ENCODE measurements at places on chromosomes 6 and 20. TPM values are rescaled to one million over a fixed set of nuclear protein-coding genes. Genes with fewer than 3 reads are reported as not detected.

GRCh38 chr6:108888052-108888451, 39.8 kb downstream of the ARMC2 start:
- H3K4me3 ChIP-seq: no peak overlapping the region
- DNase-seq: no peak
- H3K27me3 ChIP-seq: no peaks in the 10 kb centered on the region
- H3K36me3 ChIP-seq: no peaks in the 10 kb centered on the region
- no peaks in the 10 kb centered on the region for H3K4me1 ChIP-seq
- no peak overlapping the region for H3K27ac ChIP-seq

GRCh38 chr6:139230391-139230840, 61.4 kb downstream of the TXLNB start:
- no peaks in the 10 kb centered on the region for H3K27me3 ChIP-seq
- no peak overlapping the region for H3K27ac ChIP-seq
- no peaks in the 10 kb centered on the region for H3K36me3 ChIP-seq
- peak; percentile 56 for DNase-seq
- no peak overlapping the region for H3K4me3 ChIP-seq
- no peaks in the 10 kb centered on the region for H3K4me1 ChIP-seq

DNA sequence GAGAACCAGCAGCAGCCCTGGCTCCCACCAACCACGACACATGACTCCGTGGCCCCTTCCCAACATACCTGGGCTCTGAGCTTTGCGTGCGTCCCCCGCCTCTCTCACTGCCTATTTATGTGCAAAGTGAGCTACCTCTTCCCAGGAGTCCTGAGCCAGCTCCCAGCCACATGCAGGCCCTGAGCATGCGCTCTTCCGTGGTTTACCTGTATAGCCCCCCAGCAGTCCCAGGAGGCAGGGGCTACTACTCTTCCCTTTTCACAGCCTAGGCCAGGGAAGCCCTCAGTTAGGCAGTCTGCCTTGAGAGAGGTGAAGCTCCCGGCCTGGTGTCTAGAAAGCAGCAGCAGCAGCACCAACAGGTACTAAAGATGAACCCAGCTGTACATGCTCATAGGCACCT, 114.8 kb upstream of the CDYL start:
- H3K36me3 ChIP-seq: no peaks in the 10 kb centered on the region
- no peak overlapping the region for H3K27ac ChIP-seq
- no peak overlapping the region for H3K4me3 ChIP-seq
- DNase-seq: peak; percentile 22

DNA sequence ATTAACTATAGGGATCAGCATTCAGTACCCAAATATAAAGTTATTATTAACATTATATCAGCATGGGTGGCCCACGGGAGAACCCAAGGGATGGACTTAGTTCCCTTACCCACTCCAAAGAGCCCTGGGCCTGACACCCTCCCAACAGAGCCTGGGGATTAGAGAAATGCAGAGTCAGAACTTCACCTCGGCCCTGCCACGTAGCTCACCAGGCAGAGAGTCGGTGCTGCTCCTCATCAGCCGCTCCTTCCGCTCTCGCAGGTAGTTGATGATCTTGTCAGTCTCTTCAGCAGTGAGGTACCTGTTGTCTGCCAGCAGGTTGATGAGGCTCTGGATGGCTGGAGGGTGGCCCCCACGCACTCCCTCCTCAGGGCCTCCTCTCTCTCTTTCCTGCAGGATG, 26.6 kb downstream of the NCOA5 start:
- H3K27ac ChIP-seq: no peak overlapping the region
- H3K36me3 ChIP-seq: peaks cover 72% of the 10 kb centered on the region
- peaks cover 3% of the 10 kb centered on the region for H3K4me1 ChIP-seq
- no peak for DNase-seq

DNA sequence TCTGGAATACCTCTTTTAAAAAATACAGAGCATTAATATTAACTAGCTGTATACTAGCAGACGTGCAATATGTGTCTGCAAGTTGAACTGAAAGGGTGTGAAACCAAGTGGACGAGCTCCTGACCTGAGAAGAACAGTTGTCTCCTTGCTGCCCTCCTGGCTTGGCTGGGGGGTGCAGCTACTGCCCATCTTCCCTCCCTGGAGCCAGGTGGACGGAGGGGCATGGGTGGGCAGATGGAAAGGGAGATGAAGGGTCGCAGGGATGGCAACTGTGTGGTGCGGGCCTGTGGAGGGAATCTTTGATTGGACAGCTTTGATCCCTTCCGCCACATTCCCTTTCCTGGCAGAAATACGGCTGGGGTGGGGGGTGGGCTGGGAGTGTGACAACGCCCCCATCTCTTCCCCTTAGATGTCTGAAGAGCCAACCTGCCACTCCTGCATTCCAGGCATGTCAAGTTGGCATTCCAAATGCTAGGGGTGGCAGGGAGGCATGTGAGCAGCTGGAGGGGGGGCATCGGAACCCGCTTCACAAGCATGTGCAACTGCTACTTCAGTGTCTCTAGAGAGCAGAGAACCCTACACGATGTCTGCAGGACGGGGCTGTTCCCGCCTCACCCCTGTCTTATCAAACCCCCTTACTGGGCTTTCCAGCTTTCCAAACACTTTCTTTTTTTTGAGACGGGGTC, 37.3 kb downstream of the SRSF3 start:
- H3K27me3 ChIP-seq: no peaks in the 10 kb centered on the region
- no peak overlapping the region for H3K27ac ChIP-seq
- H3K4me1 ChIP-seq: peaks cover 16% of the 10 kb centered on the region
- no peak for DNase-seq

DNA sequence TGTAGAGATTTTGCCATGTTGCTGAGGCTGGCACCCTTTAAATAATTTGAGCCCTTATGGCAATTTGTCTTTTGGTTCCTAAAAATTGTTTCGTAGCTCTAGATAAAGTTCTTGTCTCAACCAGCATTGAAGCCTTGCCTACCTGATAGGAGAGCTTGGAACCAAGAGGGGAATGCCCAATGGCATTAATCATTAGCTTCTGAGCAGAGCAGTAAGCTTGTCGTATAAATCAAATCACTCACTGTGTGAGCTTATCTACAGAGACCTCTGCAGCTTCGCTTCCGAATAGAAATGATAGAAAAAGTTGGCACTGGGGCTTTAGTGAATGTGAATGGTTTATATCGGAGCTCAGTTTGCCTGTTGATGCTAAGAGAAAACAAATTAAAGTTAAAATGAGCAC, 10.7 kb downstream of the ANKRD6 start:
- peaks cover 3% of the 10 kb centered on the region for H3K27me3 ChIP-seq
- H3K27ac ChIP-seq: no peak overlapping the region
- no peaks in the 10 kb centered on the region for H3K4me1 ChIP-seq
- H3K36me3 ChIP-seq: no peaks in the 10 kb centered on the region
- no peak for DNase-seq
- H3K4me3 ChIP-seq: no peak overlapping the region

GRCh38 chr6:20839630-20840029, 305.4 kb downstream of the CDKAL1 start:
- peak; percentile 46 for DNase-seq
- peaks cover 9% of the 10 kb centered on the region for H3K4me1 ChIP-seq
- no peak overlapping the region for H3K4me3 ChIP-seq
- no peaks in the 10 kb centered on the region for H3K36me3 ChIP-seq
- no peaks in the 10 kb centered on the region for H3K27me3 ChIP-seq

- H3K27me3 ChIP-seq: peaks cover 11% of the 10 kb centered on the region
- no peak overlapping the region for H3K27ac ChIP-seq
- H3K4me3 ChIP-seq: no peak overlapping the region
- H3K36me3 ChIP-seq: no peaks in the 10 kb centered on the region
These were observed 9.2 kb upstream of the GHRH start for GRCh38 chr20:37270576-37271420.

GRCh38 chr6:22825210-22825609, 255.8 kb downstream of the HDGFL1 start:
- no peaks in the 10 kb centered on the region for H3K27me3 ChIP-seq
- no peaks in the 10 kb centered on the region for H3K36me3 ChIP-seq
- H3K27ac ChIP-seq: no peak overlapping the region
- peaks cover 30% of the 10 kb centered on the region for H3K4me1 ChIP-seq

- DNase-seq: no peak
- H3K27me3 ChIP-seq: no peaks in the 10 kb centered on the region
- peaks cover 39% of the 10 kb centered on the region for H3K4me1 ChIP-seq
- peak overlapping the region; percentile 76 for H3K27ac ChIP-seq
- no peak overlapping the region for H3K4me3 ChIP-seq
- H3K36me3 ChIP-seq: peaks cover 21% of the 10 kb centered on the region
These were observed 71.3 kb downstream of the EFHC1 start for GRCh38 chr6:52491203-52492069.

DNA sequence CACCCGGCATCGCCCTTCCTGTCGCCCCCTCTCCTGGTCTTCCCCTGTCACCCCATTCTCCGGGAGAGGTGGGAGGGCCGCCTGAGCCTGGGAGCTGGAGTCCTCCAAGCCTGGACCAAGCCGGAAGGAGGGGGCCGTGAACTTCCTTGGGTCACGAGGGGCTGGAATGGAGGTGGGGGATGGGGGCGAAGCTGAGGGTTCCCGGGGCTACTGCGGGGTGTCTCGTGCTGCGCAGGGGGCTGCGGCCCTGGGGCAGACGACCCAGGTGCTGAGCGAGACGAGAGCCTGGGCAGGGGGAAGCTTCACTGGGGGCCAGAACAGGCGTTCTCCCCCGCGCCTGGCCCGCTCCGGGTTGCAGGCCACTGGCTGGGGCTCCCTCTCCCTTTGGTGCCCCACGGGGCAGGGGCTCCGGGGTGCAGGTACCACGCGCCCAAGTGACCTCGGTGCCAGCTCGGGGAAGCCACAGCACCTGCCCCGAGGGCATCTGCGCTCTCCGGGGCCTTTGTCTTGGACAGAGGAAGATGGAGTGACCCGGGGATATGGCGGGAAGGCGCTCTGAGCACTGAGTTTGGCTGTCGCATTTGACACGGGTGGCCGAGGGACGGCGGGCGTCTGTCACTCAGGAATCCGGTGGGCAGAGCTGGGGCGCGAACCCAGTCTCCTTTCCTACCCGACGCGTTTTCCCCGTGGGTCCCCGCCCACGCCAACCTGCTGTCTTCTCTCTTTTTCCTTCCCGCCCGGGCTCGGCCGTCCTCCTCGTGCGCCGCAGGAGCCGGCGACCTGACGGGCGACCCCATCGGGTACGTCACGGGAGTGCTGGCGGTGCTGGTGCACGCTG, 1.2 kb downstream of the SLC35D3 start:
- no peaks in the 10 kb centered on the region for H3K36me3 ChIP-seq
- peaks cover 11% of the 10 kb centered on the region for H3K4me1 ChIP-seq
- peaks cover 69% of the 10 kb centered on the region for H3K27me3 ChIP-seq

DNA sequence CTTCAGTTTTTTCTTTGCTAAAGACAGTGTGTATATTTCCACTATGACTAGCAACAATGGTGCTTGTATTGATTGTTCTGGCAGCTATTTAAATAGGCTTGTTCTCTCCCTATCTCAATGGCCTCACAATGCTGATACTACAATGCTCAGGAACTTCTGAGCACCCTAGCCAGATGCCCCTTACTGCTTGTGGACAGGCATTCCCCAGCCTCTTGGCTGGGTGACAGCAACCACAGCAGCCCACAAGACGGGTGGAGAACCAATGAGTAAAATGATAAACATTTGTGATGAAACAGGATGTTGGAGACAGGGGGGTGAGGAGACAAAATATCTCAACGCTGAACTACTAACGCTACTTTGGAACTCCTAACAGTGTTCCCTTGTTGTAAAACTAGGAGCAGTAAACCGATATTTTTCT, 42.3 kb downstream of the HIVEP2 start:
- peaks cover 55% of the 10 kb centered on the region for H3K4me1 ChIP-seq
- peak; percentile 66 for DNase-seq
- H3K27me3 ChIP-seq: no peaks in the 10 kb centered on the region
- H3K4me3 ChIP-seq: peak overlapping the region; percentile 44
- peak overlapping the region; percentile 97 for H3K27ac ChIP-seq

DNA sequence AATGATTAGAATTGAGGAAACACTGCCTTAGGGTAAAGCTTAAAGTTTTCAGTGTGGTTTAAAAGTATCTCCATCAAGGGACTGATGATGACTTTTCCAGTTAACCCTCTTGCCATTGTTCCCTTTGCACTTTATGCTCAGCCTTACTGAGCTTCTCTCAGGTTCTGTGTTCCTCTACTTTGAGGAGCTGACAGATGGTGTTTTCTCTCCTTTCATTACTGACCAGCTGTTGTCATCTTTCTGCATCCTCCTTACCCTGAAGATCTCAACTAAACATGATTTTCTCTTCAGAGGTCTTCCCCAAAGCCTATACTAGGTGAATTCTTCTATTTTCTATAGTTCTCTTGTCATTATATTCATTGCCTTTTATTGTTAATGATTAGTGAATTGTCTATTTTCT, 475.6 kb upstream of the SYNCRIP start:
- DNase-seq: no peak
- no peaks in the 10 kb centered on the region for H3K36me3 ChIP-seq
- H3K27ac ChIP-seq: no peak overlapping the region
- no peaks in the 10 kb centered on the region for H3K4me1 ChIP-seq
- H3K4me3 ChIP-seq: no peak overlapping the region

Gene IYD
- total RNA-seq: not detected

Gene MYT1
- not detected for total RNA-seq

Gene LZTS3
- 3.6 TPM for total RNA-seq

Gene GGTLC1
- not detected for total RNA-seq

Gene DOK5
- 12.7 TPM for total RNA-seq

Gene STMND1
- not detected for total RNA-seq

Gene PHF10
- 14.7 TPM for total RNA-seq

Gene OR2H1
- not detected for total RNA-seq

Gene HSPA1L
- 0.29 TPM for total RNA-seq

Gene MOXD1
- 19.5 TPM for total RNA-seq

Gene CD24
- 3.3 TPM for total RNA-seq
